ENCODE measurements at places on chromosomes 12 and 14.

GRCh38 chr12:82723093-82723492 lies 36.4 kb downstream of the TMTC2 start:
- DNase-seq: no peak

- no peak for DNase-seq
Observed at GRCh38 chr14:104886690-104887622, 21.9 kb downstream of the CEP170B start.

GRCh38 chr14:20400965-20401593 lies 12.2 kb downstream of the TEP1 start:
- DNase-seq: peak; percentile 38

DNA sequence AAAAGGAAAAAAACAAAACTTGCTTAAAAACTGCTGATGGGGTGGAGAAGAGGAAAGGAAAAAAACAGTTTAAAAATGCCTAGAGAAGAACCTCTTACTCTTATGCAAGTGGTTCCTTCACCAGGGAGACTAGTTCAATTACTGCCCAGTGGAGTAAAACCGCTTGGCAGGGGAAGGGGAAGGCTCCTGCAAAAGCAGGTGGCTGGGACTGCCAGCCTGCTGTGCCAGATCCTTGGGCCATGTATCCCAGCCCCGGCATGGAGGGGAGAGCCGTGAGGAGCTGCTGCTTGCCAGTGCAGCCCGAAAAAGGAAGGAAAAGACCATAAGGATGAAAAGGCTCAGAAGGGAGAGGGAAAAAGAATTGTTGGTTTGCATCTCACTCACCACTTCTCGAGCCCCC lies 123.0 kb downstream of the FSCB start:
- no peak for DNase-seq

- DNase-seq: no peak
Observed at GRCh38 chr14:21093769-21094681, 4.4 kb downstream of the ZNF219 start.

GRCh38 chr12:120090206-120090605 lies 26.3 kb downstream of the RAB35 start:
- DNase-seq: no peak

DNA sequence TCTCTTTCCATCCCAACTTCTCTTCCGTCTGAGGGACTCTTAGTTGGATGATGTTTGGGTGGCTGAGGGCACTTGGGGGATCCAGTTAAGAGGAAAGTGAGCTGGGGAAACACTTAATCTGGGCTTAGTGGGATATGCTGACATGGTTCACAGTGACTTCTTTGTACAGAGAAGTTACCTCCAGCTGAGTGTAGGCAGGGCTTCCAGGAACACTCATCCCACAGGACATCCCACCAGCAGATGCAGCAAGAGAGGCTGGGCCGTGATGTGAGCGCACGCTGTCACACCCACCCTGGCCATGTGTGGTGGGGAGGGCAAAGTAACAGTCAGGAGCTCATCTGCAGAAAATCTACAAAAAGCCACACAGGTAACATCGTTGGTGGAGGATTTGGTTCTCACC lies 832 bp upstream of the CACNA2D4 start:
- peak; percentile 16 for DNase-seq

DNA sequence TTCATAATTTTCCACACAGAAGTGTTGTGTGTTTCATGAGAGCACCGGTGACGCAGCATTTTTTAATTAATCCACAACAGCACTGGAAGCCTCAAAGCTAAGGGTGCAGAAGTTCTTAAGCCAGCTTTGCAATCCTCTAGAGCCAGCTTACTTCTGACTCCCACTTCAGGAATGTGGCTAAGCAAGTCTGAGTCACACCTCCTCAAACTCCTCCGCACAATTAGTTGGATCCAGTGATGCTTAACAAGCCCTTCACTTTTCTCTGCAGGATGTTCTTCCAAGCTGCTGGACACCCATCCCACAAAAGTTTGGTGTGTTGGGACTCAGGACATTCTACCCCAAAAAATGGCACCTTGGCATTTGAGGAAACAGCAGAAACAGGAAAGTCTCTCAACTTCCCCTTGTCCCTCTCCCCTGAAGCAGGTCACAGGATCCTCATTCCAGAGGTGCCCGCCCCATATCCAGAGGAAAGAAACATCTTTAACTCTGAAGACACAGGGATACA lies 210.0 kb downstream of the PPM1H start:
- no peak for DNase-seq

GRCh38 chr12:115394496-115395220 lies 710.7 kb upstream of the TBX3 start:
- DNase-seq: no peak

GRCh38 chr12:30423330-30423729 lies 272.3 kb downstream of the IPO8 start:
- no peak for DNase-seq

- DNase-seq: no peak
Observed at GRCh38 chr12:111129149-111129767, 208.9 kb upstream of the MYL2 start.

GRCh38 chr14:31441273-31442111 lies 15.8 kb downstream of the DTD2 start:
- no peak for DNase-seq

- DNase-seq: no peak
Observed at GRCh38 chr12:52975820-52976573, 27.1 kb downstream of the KRT18 start.

DNA sequence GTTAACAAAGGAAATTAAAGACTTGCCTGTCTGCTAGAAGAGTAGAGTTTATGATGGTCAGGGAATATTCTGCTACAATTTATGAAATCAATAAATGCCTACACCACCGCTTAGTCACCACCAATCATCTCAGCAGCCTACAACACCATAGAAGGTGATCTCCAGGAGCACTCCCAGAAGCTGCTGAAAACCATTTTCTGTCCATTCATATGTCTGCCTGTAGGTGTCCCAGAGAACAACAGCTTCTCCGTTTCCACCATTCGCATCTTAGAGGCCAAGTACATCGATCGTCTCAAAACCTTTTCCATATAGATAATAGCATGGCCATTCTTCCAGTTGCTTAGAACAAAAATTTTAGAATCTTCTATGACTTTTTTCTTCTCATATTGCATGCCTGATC lies 303.4 kb downstream of the KCNC2 start:
- DNase-seq: no peak

DNA sequence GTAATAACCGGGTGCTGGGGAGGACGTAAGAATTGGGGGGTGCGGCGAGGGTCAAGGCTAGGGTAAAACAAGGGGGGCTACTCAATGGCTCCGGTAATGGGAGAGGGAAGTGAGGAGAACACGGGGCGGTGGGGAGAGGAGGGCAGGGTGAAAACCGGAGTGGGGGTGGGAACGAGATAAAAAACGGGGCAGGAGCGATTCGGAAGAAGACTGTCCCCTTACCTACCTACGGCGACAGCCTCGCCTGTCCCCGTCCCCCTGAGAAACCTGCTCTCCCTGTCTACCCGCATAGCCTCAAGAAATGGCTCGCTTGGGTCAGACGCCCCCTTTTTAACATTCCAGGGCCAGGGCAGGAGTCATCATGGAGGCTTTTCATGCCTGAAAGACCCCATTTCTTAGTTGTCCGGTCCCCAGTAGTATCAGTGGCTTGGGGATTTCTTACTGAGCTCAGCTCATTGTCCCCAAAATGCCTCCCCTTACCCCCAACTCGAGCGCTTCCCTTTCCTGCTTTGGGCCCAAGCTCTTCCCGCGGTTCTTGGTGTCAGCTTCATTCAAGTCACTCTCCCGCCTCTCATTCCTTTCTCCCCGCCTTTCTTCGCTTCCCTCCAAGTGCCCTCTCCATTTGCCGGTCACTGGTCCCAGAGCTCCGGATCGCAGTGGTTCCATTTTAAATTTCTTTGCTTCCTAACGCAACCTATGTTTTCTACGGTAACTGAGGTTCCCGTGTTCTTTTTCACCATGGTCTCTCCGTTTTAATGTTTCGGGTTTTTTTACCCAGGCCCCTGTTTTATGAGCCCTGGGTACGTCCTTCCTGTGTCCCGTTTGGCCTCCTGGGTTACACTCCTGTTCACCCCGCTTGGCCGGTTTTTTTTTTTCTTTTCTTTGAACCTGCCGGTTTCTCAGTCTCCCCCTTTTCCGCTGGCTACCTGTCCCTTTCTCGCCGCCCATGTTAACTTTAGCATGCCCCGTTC lies 1.2 kb upstream of the WSB2 start:
- DNase-seq: peak; percentile 49

GRCh38 chr12:48279101-48279500 lies 71.6 kb downstream of the ZNF641 start:
- no peak for DNase-seq

DNA sequence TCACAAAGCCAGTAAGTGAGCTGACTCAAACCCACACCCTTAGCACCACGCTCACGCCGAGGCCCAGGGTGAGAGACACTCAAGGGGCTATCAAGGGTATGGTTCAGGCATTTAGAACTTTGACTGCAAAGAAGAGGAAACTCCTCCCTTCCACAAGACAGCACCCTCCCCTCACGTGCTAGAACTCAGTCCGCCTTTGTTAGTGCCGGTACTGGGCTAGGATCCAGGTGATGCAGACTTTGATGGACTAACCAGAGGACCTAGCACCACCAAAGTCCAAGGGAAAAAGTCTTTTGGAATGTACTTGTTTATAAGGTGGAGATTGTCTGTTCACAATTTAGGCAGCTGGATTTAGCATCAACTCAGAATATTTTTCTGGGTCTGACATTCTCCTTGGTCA lies 33.7 kb downstream of the VWF start:
- no peak for DNase-seq

GRCh38 chr14:50318031-50318626 lies 6.0 kb downstream of the DMAC2L start:
- DNase-seq: no peak

GRCh38 chr14:52220924-52221811 lies 46.3 kb upstream of the PTGDR start:
- no peak for DNase-seq

DNA sequence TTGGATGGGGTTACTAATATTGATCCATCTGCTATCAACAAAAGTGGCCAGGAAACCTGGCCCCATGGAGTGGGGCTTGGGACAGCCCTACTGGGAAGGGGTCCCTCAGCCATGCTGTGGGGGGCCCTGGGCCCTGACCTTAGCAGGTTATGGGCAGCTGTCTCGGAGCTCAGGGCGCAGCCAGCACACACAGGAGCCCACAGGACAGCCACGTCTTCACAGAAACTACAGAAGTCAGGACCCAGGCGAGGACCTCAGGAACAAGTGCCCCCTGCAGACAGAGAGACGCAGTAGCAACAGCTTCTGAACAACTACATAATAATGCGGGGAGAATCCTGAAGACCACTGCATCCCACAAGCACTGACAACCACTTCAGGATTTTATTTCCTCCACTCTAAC lies 11.9 kb upstream of the FKBP11 start:
- DNase-seq: no peak

GRCh38 chr12:106234449-106234848 lies 13.4 kb downstream of the CKAP4 start:
- DNase-seq: no peak

DNA sequence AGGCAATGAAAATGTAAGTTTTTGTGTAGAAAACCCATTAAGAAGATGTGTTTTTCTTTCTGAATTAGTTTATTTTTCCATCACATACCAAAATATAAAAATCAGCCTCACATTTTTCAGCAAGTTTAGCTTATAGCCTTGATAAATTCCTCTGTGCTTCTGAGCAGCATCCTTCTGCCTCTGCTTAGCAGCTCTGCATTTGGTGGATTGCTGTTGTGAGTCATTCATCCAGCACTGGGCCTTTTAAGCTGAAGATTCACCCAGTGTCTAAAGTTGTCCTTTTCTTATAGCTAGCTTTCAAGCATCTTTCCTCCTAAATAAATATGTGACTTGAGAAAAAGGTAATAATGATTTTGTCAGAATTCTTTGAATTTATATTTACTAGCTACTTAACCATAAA lies 206.1 kb downstream of the PCNX1 start:
- DNase-seq: no peak

- peak; percentile 44 for DNase-seq
Observed at GRCh38 chr14:105945896-105946295, 419.5 kb downstream of the TMEM121 start.

DNA sequence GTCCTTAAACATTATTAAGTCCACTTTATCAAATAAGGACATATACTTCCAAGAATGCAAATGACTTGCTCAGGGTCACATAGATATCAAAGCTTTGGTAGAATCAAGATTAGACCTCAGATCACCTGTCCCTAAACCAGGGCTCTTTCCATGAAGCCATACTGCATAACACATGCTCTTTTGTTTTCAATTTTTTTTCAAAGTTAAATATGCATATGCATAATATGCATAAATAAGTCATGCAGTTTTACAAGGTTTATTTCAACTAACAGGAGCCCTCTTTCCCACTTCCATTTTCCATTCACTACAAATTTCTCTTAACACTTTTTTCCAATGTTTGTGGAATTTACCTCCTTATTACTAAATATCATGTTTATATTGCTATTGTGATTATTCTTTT lies 53.1 kb downstream of the SIX1 start:
- DNase-seq: no peak

DNA sequence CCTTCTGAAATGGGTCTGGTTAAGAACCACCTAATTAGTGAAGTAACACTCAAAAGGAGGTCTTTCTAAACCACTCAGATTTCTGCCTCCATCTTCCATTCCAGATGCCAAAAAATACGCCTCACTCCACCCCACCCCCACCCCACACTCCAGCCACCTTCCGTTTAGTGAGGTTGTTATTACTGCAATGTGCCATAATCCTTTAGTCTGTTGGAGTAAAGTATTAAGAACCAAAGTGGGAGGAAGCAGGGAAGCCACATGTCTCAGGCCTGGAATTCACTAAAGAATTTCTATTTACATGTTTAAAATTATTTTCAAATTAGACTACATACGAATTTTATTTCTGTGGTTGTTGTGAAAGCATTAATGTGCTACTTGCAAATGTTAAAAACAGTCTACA lies 7.4 kb downstream of the KIF21A start:
- DNase-seq: no peak

- no peak for DNase-seq
Observed at GRCh38 chr14:52369305-52369801, 55.2 kb downstream of the PTGER2 start.

GRCh38 chr14:56199095-56199981 lies 81.1 kb downstream of the PELI2 start:
- DNase-seq: no peak

- DNase-seq: no peak
Observed at GRCh38 chr12:13591059-13591458, 390.3 kb downstream of the GRIN2B start.

DNA sequence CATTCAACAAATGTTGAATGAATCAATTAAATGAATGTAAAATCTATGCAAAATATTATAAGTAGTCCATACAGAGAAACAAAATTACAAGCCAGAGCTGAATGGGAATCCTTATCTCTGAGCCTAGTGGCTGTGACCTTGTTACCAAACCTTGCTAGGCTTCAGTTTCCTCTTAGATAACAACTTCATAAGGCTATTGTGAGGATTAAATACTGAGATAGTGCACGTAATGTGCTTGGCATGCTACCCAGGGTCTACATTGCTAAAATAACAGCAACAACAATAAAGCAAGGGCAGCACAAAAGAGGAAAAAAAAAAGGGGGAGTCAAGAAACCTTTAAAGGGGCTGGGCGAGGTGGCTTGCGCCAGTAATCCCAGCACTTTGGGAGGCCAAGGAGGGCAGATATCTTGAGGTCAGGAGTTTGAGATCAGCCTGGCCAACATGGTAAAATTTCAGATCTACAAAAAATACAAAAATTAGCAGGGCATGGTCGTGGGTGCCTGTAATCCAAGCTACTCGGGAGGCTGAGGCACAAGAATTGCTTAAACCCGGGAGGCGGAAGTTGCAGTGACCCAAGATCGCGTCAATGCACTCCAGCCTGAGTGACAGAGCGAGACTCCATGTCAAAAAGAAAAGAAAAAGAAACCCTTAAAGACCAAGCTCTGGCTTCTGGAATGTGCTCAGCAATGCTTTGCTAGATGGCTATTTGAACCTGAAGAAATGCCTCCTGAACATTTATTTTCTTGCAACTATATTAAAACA lies 14.1 kb downstream of the STAB2 start:
- DNase-seq: no peak

GRCh38 chr12:69471076-69471430 lies 865 bp downstream of the FRS2 start:
- DNase-seq: no peak
